ENCODE measurements at places on chromosomes 13 and 19.

GRCh38 chr19:38667661-38668171 is 20.3 kb downstream of the ACTN4 start:
- no peak for DNase-seq

- no peak for DNase-seq
Measured at GRCh38 chr13:99083981-99084380, 106.1 kb upstream of the DOCK9 start.

DNA sequence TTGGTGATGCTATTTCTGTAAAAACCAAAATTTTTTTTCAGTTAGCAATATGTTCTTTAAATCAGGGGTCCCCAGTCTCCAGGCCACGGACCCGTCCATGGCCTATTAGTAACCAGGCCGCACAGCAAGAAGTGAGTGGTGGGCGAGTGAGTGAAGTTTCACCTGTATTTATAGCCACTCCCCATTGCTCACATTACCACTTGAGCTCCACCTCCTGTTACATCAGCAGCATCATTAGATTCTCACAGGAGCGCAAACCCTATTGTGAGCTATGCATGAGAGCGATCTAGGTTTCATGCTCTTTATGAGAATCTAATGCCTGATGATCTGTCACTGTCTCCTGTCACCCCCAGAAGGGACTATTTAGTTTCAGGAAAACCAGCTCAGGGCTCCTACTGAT is 58.9 kb upstream of the SLC7A1 start:
- DNase-seq, result no peak

GRCh38 chr13:63409791-63410351 is 1994.2 kb upstream of the PCDH20 start:
- no peak for DNase-seq
